ENCODE measurements at places on chromosomes 2 and 18.

- DNase-seq: no peak
Observed at GRCh38 chr2:186544255-186544675, 45.6 kb upstream of the ITGAV start.

DNA sequence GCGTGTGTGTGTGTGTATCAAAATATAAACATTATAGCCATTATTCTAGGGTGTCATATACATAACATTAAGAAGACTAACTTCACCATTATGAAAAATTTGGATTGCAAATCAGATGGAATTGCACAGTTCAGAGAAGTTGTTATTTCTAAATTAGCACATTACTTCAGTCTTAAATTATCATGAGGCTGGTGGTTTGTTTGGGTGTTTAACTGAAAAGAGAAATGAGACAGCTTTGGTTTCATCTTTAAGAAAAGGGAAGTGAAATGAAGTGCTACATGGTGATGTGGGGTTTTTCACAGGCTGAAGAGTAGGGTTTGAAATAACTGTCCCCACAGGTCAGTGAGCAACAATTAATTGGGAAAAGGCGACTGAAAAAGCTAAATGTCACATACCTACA, 161.2 kb upstream of the XIRP2 start:
- DNase-seq: no peak

- no peak for DNase-seq
Observed at GRCh38 chr18:10441472-10441871, 13.0 kb upstream of the APCDD1 start.

- no peak for DNase-seq
Observed at GRCh38 chr2:182631299-182631698, 84.8 kb upstream of the DNAJC10 start.

- no peak for DNase-seq
Observed at GRCh38 chr18:50545936-50546335, 14.0 kb upstream of the MAPK4 start.

DNA sequence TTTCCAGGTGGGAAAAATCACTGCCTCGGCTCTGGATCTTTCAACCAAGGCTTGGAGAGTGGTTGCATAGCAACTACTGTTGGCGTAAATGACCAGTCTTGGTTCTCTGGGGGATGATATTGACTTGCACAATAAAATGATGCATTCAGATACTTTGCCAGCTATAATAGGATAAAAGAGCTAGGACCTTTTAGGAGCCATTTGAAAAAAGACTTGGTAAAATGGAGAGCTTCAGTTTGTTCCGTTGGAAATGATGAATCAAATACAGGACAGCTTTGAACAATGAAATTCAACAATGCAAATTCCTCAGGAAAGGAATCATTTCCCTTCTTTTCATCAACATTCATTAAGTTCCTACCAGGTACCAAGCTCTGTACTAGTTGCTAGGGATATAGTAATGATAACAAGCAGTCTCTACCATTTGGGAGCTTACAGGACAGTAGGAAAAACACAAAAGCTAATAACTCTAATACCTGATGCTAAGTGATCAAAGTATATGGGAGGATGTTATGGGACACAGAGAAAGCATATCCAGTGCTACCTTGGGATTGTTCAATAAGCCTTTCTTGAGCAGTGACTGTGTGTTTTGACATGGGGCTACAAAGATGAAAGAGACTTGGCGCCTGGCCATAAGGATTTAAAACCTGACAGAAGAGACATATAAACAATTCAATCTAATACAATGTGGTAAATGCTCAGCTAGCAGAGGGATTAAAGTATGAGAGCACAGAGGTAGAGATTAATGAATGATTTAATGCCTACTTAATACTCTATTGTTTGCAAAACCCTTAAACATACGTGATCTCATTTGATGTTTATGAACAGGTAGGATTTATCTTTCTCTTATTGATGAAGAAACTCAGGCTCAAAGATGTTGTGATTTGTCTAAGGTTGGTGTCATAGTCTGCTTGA, 110.7 kb downstream of the QPCT start:
- DNase-seq: no peak

GRCh38 chr2:41926614-41927580, 120.9 kb upstream of the PKDCC start:
- no peak for DNase-seq
